ENCODE measurements at places on chromosomes 2 and 18.

- DNase-seq: no peak
Observed at GRCh38 chr2:241358470-241358869, 2.4 kb downstream of the FARP2 start.

- no peak for DNase-seq
Observed at GRCh38 chr2:222941510-222942032, 80.7 kb downstream of the ACSL3 start.

DNA sequence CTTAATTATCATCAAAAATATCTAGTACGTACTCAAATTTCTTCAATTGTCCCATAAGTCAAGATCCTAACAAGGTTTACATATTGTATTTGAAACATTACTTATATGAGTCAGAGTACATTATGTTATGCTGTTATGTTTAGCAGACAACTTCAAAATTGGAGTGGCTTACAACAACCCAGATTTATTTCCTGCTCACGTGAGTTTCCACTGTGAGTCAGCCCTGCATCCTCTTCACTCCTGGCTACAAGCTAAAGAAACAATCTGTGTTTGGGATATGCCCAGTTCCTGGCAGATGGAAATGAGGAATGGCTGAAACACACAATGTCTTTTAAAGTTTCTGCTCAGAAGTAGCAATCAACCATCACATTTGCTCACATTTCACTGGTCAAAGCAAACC, 31.5 kb upstream of the TANC1 start:
- no peak for DNase-seq

GRCh38 chr2:71299507-71299906, 32.1 kb upstream of the ZNF638 start:
- no peak for DNase-seq

DNA sequence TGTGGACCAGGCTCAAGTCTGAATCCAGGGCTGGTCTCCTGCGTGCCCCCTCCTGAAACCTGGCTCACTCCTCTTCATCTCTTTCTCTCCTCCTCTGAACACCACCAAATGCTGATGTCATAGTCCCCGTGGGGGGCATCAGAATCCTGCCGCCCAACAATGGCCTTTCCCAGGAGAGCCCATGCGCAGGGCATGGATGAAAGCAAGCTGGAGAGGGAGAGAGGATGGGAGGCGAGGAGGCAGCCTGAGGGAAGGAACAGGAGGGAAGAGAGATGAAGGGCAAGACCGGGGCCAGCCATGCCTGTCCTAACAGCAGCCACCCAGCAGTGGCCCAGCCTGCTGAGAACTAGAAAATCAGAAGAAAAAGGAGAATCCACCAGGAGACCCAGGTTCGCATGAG, 22.3 kb upstream of the LPIN1 start:
- DNase-seq: no peak

DNA sequence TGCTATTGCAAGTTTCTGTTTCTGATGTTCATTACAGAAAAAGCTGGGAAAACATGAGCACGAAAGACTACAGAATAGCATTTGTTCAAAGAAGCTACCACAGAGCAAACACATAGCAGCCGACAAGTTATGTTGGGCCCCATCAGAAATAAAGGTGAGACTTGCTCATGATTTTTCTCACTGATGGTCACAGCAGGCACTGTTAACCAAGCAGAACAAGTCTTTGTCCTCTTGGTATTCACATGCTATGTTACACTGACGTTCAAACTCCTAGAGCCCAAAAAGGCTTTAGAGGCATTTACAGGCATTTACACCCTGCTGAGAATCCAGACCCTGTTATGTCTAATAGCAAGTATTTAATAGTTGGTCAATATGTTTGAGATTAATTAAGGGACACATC, 235.0 kb upstream of the HNMT start:
- DNase-seq: no peak

DNA sequence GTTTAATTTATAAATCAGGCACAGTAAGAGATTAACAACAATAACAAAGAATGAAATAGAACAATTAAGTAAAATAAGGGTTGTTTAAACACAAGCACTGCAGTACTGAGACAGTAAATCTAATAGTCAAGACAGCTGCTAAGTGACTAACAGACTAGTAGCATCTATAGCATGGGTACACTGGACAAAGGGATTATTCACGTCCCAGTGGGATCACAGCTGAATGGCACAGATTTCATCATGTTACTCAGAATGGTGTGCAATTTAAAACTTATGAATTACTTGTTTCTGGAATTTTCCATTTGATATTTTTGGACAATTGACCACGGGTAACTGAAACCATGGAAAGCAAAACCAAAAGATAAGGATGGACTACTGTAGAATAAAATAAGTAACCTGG, 161.9 kb upstream of the DAPL1 start:
- no peak for DNase-seq

DNA sequence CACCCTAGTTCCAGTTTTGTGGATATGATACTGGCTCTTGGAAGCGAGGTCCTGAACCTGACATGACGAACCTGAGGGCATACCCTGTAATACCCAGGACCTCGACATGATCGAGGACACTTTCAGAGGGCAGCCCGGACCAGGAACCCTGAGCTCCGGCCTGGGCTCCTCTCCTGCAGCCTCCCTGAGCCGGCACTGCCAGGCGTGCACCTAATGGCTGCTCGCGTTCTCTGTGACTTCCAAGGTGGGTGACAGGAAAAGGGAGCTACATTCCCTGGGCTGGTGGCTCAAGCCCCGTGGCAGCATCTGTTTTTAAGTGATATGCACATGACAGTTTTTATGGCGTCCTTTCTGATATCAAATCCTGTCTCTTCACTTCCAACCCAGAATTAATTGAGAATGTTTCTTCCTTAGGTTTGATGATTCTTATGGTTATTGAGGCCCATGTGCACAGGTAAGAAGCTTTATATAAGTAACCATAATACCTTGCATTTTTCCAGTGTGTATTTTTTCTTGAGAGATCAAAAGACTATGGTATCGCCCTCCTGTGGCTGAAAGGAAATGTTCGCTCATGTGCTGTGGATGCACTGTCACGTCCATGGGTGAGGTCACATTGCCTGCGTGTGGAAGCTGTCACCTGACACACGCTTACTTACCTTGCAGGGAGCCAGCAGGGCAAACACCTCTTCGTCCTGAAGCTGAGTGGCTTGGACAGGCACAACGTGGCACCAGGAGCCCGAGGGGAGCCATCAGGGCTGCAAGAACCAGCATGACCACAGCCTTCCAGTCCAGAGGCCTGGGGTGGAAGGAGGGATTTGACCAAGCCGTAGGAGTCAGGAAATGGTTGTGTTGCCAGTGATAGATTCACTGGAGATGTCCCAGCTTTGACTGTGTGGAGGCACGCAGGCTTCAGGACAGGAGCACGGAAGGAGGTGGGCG, 367.4 kb upstream of the MYT1L start:
- DNase-seq: no peak

GRCh38 chr18:59704146-59704545, 6.9 kb upstream of the CCBE1 start:
- no peak for DNase-seq

GRCh38 chr2:169031202-169031601, at the start of gene ABCB11:
Gene ABCB11 (minus strand): TSS chr2:169031324. CDS start chr2:169018125, 13,199 bp downstream.
- DNase-seq: no peak

- DNase-seq: no peak
Observed at GRCh38 chr2:128834880-128835252, 516.2 kb upstream of the HS6ST1 start.

DNA sequence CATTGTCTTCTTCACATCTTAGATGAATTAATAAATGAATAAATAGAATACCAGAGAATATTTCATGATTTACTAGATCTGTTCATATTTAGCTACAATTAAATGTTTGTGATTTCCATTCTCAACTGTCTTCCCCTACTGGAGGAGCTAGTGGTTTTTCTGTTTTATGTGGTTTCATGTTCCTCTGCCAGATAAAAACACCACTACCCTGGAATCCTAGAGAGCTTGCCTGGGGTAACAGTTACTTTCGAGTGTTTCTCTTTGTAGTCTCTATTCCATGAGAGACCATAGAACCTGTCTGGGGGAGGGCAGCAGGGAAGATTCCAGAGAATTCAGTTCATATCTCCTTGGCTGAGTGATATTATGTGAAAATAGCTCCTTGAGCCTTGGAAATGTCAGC, 349.2 kb downstream of the INSIG2 start:
- DNase-seq: no peak

DNA sequence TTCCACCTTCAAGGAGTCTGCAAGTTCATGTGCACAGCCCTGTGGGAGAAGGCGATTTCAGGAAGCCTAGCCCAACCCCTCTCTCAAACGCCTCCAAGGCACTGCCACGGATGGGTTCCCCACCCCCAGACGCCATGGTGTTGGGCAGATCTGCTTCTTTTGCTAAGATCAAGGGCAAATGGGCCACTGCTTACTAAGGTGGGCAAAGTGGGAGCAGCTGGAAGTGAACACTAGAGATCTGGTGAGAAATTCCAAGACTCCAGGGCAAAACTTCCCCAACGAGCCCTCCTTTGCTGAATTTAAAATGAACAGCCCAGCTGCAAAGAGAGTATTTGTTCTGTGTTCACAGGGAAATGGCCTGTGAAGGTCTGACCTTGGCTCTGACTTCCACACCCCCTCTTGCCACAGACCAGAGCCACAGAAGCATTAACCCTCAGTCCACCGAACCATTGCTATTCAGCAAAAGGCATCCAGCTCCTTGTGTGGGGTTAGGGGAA, 45.1 kb upstream of the ZBTB7C start:
- DNase-seq: no peak

DNA sequence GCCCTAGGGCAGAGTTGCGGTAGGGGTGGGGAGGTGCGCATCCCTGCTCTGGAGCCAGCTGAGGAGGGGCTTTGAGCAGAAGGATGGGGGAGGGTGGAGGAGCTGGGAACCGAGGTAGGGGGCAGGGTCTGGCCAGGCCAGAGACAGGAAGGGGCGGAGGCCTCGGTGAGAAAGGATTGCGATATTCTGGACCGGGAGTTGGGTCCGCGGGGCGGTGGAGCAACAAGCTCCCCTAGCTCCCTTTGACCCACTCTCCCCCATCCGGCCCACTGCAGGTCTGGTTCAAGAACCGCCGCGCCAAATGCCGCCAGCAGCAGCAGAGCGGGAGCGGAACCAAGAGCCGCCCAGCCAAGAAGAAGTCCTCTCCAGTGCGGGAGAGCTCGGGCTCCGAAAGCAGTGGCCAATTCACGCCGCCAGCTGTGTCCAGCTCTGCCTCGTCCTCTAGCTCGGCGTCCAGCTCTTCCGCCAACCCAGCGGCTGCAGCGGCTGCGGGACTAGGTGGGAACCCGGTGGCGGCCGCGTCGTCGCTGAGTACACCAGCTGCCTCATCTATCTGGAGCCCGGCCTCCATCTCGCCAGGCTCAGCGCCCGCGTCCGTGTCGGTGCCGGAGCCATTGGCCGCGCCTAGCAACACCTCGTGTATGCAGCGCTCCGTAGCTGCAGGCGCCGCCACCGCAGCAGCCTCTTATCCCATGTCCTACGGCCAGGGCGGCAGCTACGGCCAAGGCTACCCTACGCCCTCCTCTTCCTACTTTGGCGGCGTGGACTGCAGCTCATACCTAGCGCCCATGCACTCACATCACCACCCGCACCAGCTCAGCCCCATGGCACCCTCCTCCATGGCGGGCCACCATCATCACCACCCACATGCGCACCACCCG, 4.8 kb downstream of the OTX1 start:
- no peak for DNase-seq

Measured in activated CD8-positive, alpha-beta memory T cell treated with anti-CD3 and anti-CD28 coated beads for 24 hours (primary cell).